Thoracic aorta (tissue), 2 donors: ENCODE measurements at places on chromosomes 13 and 19. TPM values are rescaled to one million over a fixed set of nuclear protein-coding genes. Genes with fewer than 3 reads are reported as not detected.

MAMSTR gene
- not detected for total RNA-seq

APC2 gene
- total RNA-seq, result 0.78 TPM

OCEL1 gene
- 12.4 TPM for total RNA-seq

ZNF557 gene
- 8.3 TPM for total RNA-seq

WASF3 gene
- total RNA-seq, result 16.4 TPM

SGCG gene
- 3.4 TPM for total RNA-seq

RGL3 gene
- 47.4 TPM for total RNA-seq

MPND gene
- 10.8 TPM for total RNA-seq

DNA sequence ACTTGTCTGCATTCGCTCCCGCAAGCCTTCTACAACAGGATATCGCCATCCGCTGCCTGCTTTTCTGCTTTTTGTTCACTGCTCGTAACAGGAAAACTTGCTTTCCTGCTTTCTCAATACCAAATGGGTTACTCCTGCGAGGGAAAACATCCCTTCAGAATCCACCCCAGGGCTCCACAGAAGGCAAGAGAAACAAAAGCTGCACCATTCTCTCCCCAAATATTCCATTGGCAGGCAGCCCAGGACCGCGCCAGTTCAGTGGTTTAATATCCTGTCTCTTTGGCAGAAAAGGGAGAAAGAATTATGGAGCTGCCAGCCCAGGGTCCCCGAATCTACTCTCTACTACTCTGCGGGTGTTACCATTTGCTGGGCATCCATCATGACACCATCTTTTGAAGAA is 84.7 kb upstream of the DOCK9 start:
- peak overlapping the region; percentile 23 for H3K27ac ChIP-seq
- H3K4me1 ChIP-seq, result peaks cover 21% of the 10 kb centered on the region
- H3K27me3 ChIP-seq, result no peaks in the 10 kb centered on the region
- H3K4me3 ChIP-seq, result peak overlapping the region; percentile 34
- H3K36me3 ChIP-seq, result no peaks in the 10 kb centered on the region

GRCh38 chr13:50460358-50460757 is 383.1 kb downstream of the DLEU7 start:
- no peaks in the 10 kb centered on the region for H3K36me3 ChIP-seq
- no peak overlapping the region for H3K4me3 ChIP-seq
- no peaks in the 10 kb centered on the region for H3K27me3 ChIP-seq
- no peak overlapping the region for H3K27ac ChIP-seq

DNA sequence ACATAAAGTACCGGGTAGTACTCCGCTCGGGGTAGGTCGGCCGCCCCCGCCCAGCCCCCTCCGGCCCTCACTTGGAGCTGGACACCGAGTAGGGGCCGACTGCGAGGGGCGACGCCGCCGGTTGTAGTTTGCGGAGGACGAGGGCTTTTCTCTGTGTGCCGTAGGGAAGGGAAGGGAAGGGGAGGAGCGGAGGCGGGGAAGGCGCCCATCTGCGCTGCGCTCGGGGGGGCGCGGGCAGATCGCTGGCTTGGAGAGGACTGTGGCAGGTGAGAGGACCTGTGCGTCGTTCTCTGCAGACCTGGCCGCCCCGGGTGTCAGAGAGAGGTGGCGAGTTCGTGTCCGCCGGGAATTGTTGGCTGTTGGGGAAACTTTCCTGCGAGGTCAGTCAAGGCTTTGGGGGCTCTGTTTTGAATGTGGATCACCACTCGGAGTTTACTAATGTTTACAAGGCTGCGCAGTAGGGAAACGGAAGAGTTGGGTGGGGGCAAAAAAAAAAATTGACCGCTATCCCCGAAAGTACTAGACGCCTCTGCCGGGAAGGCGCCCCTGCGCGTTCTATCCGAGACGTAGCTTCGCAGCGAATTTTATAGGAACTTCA is 1.4 kb downstream of the ING1 start:
- H3K27me3 ChIP-seq, result no peaks in the 10 kb centered on the region
- peak overlapping the region; percentile 98 for H3K4me3 ChIP-seq
- H3K36me3 ChIP-seq, result peaks cover 6% of the 10 kb centered on the region
- H3K27ac ChIP-seq, result peak overlapping the region; percentile 99
- H3K4me1 ChIP-seq, result peaks cover 22% of the 10 kb centered on the region

DNA sequence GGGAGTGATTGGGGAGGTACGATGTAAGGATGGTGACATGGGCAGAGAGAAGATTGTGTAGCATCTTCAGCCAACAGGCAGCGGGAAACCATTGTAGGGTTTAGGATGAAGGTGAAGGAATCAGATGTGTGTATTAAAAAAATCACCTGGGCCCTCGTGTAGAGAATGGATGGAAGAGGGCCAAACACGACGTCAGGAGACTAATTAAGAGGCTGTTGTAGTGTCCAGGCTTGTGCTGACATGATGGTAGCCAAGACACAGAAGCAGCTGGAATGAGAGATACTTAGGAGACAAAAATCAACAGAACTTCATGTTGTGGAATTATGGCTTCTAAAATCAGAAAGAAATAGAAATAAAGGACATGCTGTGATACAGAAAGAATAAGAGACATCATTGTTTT is 41.2 kb upstream of the ARGLU1 start:
- no peak for DNase-seq
- H3K27me3 ChIP-seq, result no peaks in the 10 kb centered on the region
- H3K27ac ChIP-seq, result no peak overlapping the region
- H3K36me3 ChIP-seq, result no peaks in the 10 kb centered on the region

GRCh38 chr13:23805821-23806220 is 83.4 kb downstream of the MIPEP start:
- DNase-seq, result no peak
- no peaks in the 10 kb centered on the region for H3K27me3 ChIP-seq
- H3K36me3 ChIP-seq, result no peaks in the 10 kb centered on the region

DNA sequence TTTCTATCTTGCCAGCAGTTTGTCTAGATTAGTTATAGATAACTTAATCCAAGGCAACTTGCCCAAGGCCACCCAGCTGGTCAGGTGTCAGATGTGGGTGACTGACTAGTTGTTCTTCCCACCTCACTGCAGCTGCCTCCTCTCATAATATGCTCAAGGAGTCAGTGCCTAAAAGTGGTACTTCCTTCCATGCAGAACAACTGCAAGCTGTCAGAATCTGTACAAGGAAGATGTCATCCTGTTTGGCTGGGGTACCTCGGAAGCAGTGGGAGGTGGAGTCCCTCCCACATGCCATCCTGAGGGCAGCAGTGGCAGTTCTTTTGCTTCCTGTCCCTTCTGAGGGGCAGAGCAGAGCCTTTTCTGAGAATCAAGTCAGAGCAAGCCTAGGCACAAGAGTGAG is 193.2 kb upstream of the RFC3 start:
- H3K27ac ChIP-seq, result no peak overlapping the region
- no peak for DNase-seq
- no peaks in the 10 kb centered on the region for H3K4me1 ChIP-seq
- H3K27me3 ChIP-seq, result no peaks in the 10 kb centered on the region
- no peak overlapping the region for H3K4me3 ChIP-seq
- no peaks in the 10 kb centered on the region for H3K36me3 ChIP-seq
